ENCODE measurements at places on chromosomes 3 and 15. TPM values are rescaled to one million over a fixed set of nuclear protein-coding genes. Genes with fewer than 3 reads are reported as not detected.

- DNase-seq, result peak; percentile 90
Observed at GRCh38 chr3:112642912-112643506, 2.1 kb upstream of the CCDC80 start.

The SI gene
- polyA plus RNA-seq, result 0.10 TPM

The SCAANT1 gene
- not detected for polyA plus RNA-seq

The RPUSD3 gene
- polyA plus RNA-seq, result 34.5 TPM

DNA sequence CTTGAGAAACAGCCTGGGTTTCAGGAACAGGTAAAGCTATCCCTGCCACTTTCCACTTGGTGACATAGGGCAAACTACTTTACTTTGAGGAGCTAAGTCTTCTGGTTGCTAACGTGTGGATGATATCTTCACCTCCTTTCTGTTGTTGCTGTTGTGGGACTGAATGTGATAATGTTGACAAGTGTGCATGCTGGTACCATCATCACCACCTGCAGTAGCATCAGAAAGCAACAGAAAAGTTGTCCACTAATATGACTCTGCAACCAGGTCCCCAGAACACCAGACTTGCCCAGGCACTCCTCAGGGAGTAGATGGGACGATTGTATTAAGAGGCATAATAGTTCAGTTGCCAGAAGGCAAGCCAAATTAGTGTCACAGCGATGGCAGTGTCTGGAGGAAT, 203.2 kb upstream of the MCTP2 start:
- DNase-seq, result no peak

DNA sequence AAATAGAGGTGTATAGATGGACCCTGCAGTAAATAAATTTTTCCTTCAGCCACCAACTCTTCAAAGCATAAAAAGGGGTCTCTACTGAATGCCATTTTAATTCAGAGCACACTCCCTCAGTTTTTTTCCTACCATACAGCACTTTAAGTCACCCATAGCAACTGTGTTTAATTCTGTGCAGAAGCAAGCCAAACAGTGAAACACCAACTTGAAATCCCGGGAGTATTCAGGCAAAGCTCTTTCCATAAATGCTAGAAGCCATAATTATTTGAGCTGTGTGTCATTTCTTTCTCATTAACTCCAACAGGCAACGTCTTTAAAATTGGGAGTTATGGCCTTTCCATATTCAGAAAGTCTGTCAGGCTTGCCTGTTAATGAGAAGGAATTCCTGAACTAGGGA, 562.1 kb downstream of the GRM7 start:
- no peak for DNase-seq

The MED12L gene
- 0.14 TPM for polyA plus RNA-seq

The TRIM42 gene
- polyA plus RNA-seq, result not detected

DNA sequence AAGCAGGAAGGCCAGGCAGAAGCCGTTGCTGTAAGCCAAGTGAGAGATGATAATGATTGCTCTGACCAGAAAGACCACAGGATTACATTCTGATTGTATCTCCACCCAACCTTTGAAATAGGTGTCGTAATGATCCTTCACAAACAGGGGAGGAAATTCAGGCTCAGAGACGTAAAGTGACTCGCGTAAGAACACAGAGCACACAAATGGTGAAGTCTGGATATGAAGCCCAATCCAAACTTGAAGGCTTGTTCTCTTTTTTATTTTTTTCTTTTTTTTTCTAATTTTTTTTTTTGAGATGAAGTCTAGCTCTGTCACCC, 25.3 kb upstream of the PIAS1 start:
- DNase-seq, result no peak

DNA sequence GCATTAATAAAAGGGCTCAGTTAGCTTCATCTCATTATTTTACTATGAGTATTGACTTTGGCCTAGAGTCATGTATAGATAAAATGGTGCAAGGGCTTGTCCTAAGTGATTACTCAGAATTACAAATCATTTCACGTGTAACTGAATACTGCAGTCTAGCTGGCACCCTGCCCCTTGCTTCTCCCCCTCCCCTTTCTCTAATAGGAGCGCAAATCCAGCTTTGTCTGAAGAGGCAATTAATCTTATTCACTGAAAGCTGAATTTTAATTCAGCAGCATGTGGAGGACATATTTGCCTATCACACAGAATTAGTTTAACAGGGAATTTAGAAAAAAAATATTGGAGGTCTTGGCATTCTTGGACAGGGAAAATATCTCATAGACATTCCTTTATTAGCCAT, 412.1 kb upstream of the DPH6 start:
- no peak for DNase-seq

GRCh38 chr3:142943870-142944269, 19.6 kb downstream of the PAQR9 start:
- DNase-seq, result no peak

The ITGA11 gene
- polyA plus RNA-seq, result 0.27 TPM

The RBSN gene
- 4.2 TPM for polyA plus RNA-seq

- no peak for DNase-seq
Observed at GRCh38 chr3:61060411-61060861, 190.8 kb downstream of the FHIT start.

The PTH1R gene
- 61.8 TPM for polyA plus RNA-seq

- no peak for DNase-seq
Observed at GRCh38 chr3:186236357-186237020, 125.5 kb downstream of the DGKG start.

GRCh38 chr15:85403745-85404144, 23.3 kb downstream of the AKAP13 start:
- DNase-seq, result no peak

GRCh38 chr15:69826819-69827175, 270.9 kb downstream of the TLE3 start:
- no peak for DNase-seq

DNA sequence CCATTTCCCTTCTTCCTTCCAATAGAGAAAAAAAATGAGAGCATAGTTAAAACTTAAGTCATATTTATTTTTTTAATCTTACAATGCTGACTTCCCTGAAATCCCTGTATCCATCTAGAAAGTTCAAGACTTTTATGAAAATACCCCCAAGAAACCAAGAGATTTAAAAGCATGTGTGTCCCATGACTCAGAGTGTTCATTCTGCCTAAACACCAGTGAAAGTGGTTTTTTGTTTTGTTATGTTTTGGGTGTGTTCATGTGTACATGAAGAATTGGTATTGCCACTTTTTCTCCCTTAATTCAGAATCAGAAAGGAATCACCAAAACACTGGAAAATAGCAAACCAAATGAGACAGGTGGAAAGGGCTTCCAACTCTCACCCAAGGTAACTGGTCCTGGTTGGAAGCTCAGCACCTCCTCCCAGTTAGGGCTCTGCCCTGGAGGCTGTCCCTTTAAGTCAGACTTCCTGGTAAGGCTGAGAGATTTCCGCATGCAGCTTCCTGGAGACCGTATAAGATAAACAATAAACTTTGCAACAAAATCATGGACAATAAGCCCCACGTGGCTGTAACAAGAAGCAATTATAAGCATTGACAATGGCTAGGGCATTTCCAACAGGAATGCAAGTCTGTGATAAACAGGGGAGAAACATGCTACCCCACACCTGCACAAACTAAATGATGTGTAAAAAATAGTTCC, 121.9 kb upstream of the ARHGEF3 start:
- no peak for DNase-seq

The ADAMTS9 gene
- 15.4 TPM for polyA plus RNA-seq

The UACA gene
- polyA plus RNA-seq, result 21.9 TPM

- DNase-seq, result no peak
Observed at GRCh38 chr3:76969996-76970615, 69.8 kb upstream of the ROBO2 start.

- no peak for DNase-seq
Observed at GRCh38 chr3:182240474-182240873, 528.7 kb downstream of the SOX2 start.

The PLSCR2 gene
- polyA plus RNA-seq, result not detected

DNA sequence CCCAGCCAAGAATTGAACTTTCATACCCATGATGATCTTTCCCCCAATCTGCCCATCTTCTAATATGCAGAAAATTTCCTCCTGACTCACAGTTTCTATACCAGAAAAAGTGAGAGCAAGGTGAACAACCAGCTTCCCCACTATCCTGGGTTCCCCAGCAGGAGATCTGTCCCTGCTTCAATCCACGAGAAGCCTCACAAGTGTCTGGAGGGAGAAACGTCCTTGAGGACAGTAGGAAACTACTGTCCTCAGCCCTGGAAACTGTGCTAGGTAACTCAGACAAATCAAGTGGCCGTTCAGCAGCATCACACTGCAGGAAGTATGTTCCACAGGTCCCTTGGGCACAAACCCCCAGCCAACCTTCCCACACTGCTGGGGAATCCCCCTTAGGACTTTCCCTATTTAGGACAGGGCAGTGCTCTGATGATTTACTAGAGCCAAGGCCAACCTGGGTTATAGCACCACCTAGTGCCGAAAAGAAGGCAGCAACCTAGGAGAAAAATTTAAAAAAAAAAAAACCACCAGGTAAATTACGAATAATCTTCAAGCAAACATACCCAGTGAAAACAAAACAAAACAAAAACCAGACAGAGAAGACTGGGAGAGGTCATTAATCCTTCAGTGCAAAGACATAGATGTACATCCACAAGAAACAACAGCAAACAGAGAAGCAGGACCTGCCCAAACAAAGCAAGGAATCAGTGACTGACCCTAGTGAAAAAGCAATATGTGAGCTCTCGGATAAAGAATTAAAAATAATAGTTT, 36.0 kb downstream of the MORC1 start:
- no peak for DNase-seq

The ST3GAL6 gene
- 5.4 TPM for polyA plus RNA-seq

DNA sequence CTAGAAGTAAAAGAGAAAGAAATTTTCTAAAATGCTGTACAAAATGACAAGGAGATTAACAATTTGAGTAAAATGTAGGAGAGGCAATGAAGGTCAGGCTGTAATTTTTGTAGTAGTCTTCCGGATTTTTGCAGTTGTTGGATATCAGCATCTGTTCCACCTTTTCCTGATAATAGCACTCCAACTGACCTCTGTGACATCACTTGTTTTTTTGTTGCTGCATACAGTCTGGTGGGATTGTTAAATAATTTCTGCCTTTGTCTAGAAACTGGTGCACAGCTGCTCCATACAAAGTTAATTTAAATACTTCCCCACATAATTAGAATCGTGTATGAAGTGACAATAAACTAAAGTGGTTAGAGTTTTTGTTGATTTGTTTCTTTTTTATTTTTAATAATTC, 731.4 kb downstream of the PLOD2 start:
- DNase-seq, result no peak

The MYNN gene
- polyA plus RNA-seq, result 10.1 TPM

The TRAT1 gene
- polyA plus RNA-seq, result 2.7 TPM

- no peak for DNase-seq
Observed at GRCh38 chr15:100279446-100279845, 62.3 kb downstream of the ADAMTS17 start.
